ENCODE measurements at places on chromosomes 7 and 10.

DNA sequence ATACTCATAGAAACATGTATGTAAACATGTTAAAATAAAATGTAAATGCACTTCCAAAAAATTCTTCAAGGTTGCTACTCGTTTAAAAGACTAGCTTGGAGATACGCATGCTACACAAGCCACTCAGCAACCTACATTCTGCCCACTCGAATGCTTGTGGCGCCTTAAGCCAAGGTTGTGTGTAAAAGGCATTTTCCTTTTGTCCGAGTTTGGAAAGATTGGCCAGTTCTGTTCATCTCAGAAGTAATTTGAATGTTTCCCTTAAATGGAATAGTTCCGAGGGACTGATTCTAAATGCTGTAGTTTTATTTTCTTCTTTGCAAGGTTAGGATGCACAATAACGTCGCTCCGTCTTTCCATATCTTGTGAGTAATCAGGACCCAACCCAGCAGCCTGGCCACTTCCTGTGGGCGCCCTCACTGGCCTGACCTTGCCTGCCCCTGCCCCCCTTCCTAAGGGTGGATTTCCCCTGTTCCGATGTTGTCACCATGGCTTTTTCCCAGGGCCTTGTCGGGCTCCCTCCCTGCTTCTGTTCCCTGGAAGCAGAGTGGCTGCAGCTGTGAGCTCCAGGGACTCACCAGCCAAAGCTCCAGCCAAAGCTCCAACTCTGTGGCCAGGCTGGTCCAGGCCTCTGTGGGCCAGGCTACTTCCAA lies 70.6 kb downstream of the PTPRE start:
- DNase-seq = no peak

DNA sequence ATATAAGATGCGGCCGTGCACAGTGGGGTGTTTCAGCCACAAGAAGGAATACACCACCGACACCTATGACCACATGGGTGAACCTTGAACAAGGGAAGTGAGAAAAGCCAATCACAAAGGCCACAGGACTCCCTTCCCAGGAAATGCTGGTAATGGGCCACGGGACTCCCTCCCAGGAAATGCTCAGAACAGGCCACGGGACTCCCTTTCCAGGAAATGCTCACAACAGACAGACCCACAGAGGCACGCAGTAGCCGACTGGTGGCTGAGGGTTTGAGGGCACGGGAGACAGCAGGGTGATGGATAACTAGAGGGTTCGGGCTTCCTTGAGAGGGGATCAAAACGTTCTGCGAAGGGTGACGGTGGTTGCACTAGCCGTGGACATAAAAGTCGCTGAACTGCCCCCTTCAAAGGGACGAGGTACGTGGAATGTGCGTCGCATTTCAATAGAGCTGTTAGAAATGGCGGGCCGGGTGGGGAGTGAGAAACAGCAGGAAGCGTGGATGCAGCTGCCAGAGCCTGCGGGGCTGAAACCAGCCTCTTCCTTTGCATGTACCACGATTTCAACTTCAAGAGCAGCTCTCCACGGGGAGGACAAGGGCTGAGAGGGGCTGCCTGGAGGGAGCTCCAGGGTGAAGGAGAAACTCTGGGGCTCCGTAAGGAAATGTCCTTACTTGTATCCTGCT lies 274.0 kb downstream of the ELFN1 start:
- no peak for DNase-seq

GRCh38 chr7:33739286-33739685 lies 166.1 kb upstream of the BMPER start:
- DNase-seq = no peak

GRCh38 chr7:38034062-38034908 lies 113.8 kb downstream of the EPDR1 start:
- peak; percentile 14 for DNase-seq

- no peak for DNase-seq
These were observed 73.8 kb upstream of the CDK1 start for GRCh38 chr10:60704471-60704870.

Data from LNCaP clone FGC (cell line).